ENCODE measurements at places on chromosomes 6 and 20.

- peak; percentile 16 for DNase-seq
Observed at GRCh38 chr6:2047855-2048254, 197.6 kb downstream of the GMDS start.

- DNase-seq: no peak
Observed at GRCh38 chr6:2203264-2203663, 42.1 kb downstream of the GMDS start.

DNA sequence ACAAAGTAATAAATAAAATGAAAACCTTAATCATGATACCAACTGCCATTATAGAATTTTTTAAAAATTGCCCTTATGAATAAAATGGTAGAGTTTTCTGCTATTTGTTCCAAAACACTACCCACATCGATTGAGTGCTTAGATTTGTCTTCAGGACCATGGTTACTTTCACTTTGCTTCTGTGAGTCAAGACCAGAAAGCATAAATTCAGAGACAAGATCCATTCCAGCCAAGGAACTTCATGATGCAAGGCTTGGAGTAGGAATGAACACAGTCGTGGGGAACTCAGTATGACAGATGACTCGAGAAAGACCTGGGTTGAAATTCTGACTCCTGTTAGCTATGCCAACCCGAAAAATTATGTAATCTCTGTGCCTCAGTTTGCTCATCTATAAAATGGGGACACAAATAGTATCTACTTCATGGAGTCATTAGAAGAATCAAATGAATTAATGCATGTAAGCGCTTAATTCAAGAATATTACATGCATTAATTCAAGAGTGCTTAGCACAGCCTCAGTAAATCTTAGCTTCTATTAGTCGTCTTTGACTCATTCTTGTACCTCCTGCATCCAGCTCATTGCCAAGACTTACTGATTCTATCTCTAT lies 72.5 kb upstream of the MYLIP start:
- DNase-seq: no peak

- DNase-seq: no peak
Observed at GRCh38 chr6:119240257-119241110, 109.1 kb downstream of the MAN1A1 start.

DNA sequence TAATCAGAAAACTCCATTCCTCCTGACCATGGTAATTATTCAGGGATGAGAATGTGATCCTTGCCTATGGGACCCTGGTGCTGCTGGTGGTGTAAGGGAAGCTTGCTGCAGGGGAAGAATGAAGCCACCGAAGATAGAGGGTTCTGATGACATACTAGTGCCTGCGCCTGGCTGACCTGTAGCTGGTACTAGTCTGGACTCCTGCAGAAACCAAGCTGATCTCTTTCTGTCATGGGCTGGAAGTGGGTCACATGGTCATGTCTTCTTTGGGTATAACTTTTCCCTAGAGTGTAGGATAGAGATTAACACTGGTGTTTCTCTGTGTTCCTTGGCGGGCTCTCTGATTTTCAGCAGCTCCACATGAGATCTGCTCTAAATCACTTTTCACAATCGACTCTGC lies 8.6 kb upstream of the SLC4A11 start:
- DNase-seq: no peak

- DNase-seq: no peak
Observed at GRCh38 chr6:169669889-169670288, 31.9 kb downstream of the WDR27 start.

- DNase-seq: no peak
Observed at GRCh38 chr6:36626636-36627035, 32.5 kb downstream of the SRSF3 start.

- DNase-seq: no peak
Observed at GRCh38 chr6:19734061-19734460, 103.1 kb upstream of the ID4 start.

DNA sequence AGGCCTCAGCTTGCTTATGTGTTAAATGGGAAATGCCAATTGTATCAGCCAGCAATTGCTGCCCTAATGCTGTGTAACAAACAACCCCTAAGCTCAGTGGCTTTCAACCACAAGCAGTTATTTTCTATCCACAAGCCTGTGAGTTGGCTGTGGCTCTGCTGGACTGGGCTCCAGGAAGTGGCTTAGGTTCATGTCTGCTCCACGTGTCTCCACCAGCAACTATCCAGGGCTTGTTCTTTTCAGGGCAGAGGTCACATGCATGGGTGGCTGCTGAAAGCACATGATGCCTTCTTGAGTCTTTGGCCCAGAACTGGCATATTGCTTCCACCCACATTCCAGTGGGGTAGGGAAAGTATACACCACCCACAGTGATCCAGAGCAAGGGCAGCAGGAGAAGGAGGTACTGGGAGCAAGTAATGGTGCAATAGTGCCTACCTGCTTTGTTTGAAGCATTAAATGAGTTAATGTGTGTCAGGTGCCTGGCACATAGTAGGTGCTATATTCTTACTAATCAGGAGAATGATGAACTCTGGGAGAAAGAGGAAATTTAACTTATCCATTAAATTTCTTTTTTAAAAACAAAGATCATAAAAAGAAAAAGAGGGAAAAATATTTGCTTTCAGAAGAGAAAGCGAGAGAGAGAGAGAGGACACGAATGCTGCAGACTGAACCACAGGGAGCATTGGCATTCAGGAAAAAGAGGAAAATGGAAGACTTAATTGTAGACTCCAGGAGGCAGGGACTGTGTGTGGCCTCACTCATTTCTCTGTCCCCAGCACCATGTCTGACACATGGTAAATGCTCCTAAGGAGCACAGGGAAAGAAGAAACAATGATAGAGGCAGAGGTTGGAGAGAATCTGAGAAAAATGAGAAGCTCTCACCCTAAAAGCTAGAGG lies 25.2 kb upstream of the RNF24 start:
- no peak for DNase-seq

DNA sequence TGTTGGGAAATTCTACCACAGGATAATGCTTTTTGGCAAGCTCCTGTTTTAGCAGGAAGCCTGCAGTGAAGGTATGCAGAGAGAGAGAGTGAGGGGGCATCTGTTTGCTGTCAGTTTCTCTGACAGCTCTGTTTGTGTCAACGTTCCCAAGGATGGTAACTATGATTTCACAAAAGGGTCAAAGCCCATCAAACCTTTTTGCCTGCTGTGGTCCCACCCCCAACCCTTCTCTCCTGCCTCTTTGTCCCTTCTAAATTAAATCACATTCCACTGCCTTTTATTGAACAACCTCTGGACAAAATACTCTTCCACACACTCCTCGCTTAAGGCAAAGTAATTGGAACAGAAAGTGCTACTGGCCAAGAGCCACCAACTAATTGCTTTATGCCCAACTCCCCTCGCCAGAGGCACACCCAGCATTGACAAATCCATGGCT lies 128.3 kb downstream of the TSHZ2 start:
- DNase-seq: no peak

- peak; percentile 3 for DNase-seq
Observed at GRCh38 chr6:156557251-156557910, 219.8 kb upstream of the ARID1B start.

All from fibroblast of skin of left quadriceps (primary cell).